GM06990 (cell line): ENCODE measurements at places on chromosomes 6 and 20.

DNA sequence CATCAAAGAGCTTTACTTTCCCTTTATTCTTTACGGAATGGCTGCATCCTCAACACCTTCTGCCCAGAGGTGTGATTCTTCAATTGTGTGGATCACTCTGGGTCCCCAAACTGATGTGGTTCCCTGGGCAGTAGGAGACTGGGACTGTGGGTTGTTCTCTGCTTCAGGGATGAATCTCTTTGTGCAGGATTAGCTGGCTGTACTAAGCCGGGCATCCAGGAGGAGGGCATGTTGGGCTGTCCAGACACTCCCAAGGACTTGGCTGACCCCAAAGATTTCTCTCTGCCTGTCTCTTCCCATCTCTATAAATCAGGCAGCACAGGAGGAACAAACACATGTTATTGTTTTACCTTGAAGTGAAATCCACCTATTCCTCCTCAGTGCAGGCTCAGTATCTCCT lies 15.3 kb downstream of the FARS2 start:
- DNase-seq: no peak

- no peak for DNase-seq
These were observed 737.7 kb downstream of the FRK start for GRCh38 chr6:115323001-115323400.

GRCh38 chr6:83168556-83168955 lies 24.5 kb downstream of the PGM3 start:
- DNase-seq: no peak

GRCh38 chr20:9615766-9616454 lies 101.5 kb downstream of the LAMP5 start:
- peak; percentile 41 for DNase-seq

DNA sequence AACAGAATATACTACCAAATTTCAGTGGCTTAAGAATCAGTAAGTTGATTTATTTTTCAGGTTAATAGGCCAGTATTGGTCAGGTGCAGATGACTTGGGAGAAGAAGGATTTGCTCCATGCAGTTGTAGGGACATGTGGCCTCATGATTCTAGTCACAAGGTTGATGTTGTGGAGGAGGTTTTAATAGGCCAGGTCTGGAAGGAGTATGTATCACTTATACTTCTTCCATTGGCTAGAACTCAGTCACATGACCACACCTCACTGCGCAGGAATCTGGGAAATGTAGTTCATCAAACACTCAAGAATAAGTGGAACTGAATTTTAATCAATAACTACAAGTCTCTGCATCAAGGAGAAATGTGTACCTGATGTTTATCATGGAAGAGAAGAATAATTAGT lies 281.5 kb upstream of the QKI start:
- DNase-seq: no peak

- DNase-seq: no peak
These were observed 54.2 kb upstream of the SIRPA start for GRCh38 chr20:1840817-1841553.

DNA sequence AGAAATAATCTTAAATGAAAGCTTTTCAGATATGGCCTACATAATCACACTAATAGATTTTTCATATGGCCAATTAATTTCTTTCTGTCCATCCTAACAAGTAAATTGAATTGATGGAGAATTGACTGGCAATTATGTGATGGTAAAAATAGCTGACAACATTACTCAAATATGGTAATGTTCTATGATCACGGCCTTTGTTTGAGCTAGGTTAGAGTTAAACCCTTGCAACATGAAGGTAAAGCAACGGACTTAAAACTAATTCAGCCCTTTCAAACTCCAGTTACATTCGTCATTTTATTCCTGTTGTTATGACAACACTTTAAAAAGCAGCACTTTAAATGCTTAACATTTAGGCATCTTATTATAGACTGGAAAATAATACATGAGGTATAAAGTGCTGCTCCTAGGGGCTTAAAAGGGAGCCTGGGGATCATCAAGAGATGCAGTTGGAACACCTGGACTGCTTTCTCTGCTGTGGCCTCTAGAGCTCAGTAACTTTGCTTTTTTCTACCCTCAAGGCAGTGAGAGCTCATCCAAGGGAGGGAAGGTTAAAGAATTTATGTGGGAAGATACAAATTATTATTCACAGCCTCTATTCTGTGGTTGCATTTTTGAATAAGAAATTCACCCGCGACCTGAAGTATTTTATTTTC lies 46.9 kb downstream of the RIPOR2 start:
- no peak for DNase-seq

DNA sequence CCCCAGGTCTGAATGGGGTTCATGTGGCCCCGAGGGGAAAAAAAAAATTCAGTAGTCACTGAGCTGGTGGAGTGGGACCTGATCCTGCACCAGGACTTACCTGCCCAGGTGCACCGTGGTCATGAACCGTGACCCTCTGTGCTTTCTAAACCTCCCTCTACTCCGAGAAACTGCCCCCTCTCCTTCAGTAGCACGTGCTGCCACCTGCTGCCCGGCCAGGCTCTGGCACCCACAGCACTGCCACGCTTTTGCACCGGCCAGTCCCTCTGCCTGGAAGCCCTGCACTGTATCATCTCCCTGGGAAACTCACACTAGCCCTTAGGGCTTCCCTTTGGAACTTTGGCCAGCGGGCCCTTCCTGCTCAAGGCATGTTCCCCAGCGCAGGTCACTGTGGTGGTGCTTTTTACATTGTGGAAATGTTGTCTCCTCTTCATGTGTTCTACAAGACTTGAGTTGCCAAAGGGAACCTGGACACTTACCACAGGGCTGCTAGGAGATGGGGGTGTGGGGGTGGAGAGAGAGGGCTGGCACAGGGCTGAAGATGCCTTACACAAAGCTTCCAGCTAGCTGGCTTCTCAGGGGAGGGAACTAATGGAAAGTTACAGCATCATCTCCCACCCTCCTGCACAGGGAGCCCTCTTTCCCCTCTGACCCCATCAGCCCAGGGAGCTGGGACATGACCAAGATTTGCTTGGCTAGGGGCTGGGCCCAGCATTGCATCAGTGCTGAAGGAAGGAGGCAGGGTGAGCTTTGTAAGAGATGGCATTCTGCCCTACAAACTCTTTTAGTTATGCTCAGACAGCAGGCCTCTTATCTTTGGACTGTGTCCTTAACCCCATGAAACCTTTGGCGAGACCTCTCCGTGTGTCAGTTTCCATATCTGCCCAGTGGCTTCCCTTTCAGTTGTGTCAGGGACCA lies 2.5 kb upstream of the PTPRT start:
- no peak for DNase-seq

- no peak for DNase-seq
These were observed 526.4 kb downstream of the PRKN start for GRCh38 chr6:162200945-162201690.

DNA sequence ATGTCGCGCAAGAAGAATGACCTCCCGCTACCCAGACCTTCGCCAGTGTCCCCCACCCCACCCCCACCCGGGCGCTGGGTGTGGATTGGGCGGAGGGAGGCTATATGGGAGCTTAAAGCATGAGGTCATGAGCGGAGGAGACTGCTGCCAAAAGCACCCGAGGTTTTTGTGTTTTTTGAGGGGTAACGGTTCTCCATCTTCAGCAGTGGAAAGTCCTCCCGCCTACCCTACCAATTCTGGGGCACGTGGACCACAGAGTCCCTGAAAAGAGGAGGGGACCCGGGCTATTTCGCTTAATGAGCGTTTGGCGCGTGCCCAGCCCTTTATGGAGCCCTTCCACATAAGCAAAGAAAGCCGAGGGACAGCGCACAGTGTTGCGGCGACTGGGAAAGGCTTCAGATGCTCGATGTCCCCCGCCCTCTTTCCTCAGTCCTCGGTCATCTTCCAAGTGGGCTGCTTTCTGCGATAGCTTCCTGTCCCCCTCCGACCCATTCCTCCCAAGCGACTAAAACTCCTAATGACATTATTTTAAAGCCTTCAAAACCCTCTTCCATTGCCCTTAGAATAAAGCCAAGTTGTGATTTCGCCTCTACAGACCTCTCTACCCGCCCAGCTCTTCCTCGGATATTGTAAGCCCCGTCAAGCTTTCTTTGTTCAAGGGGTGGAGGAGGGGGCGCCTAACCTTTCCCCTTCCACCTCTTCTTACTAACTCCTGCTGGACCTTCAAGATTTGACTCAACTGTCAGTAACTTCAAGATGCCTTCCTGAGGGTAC lies 2.1 kb upstream of the TRERF1 start:
- DNase-seq: peak; percentile 42

GRCh38 chr6:98324446-98324845 lies 509.9 kb upstream of the POU3F2 start:
- no peak for DNase-seq

DNA sequence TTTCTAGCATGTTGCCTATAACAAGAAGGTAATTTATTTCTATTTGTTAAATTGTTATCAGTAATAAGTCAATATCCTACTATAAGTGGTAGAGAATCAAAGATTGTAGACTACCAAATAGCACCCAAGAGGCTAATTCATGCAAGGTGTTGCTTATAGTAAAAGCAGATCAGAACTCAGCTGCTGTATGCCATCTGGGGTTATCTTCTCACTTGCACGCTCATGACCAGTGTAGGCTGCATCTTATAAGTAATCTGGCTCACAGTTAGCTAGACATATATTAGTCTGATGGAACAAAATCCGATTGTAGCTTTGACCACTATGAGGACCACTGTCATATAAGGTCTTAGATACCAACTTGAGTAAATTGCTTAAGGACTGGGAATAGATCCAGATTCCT lies 17.0 kb downstream of the TOP1 start:
- DNase-seq: no peak

GRCh38 chr6:68973066-68973465 lies 338.0 kb downstream of the ADGRB3 start:
- DNase-seq: no peak
